Colonic mucosa (tissue), 4 donors: ENCODE measurements at places on chromosomes 3 and 15. TPM values are rescaled to one million over a fixed set of nuclear protein-coding genes. Genes with fewer than 3 reads are reported as not detected.

- no peak for DNase-seq
- H3K36me3 ChIP-seq, result no peaks in the 10 kb centered on the region
- H3K4me1 ChIP-seq, result no peaks in the 10 kb centered on the region
- H3K4me3 ChIP-seq, result no peak overlapping the region
These were observed 208.3 kb upstream of the RBMS3 start for GRCh38 chr3:29072611-29073010.

GRCh38 chr15:42059661-42060476, 34.5 kb downstream of the PLA2G4D start:
- no peaks in the 10 kb centered on the region for H3K27me3 ChIP-seq
- H3K36me3 ChIP-seq, result no peaks in the 10 kb centered on the region
- no peak overlapping the region for H3K4me3 ChIP-seq
- H3K4me1 ChIP-seq, result no peaks in the 10 kb centered on the region

DNA sequence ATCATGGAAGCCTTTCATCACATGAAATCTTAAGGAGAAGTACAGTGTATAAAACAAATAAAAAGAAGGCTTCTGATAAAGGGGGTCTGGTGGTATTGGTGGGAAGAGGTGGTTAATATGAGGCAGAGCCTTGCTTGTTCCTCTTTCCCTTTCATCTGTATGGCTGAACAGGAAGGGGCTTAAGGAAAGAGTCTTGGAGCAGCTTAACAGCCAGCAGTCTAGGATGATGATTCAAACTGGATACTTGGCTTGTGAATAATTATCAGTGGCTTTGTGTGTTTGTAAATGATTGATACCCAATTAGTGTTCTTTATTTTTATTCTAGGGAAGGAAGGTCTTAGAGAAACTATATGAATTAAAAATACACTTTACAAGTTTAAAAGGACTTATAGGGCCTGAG, 29.1 kb upstream of the TCAIM start:
- H3K4me3 ChIP-seq, result no peak overlapping the region
- H3K36me3 ChIP-seq, result no peaks in the 10 kb centered on the region
- no peak overlapping the region for H3K27ac ChIP-seq
- DNase-seq, result no peak

DNA sequence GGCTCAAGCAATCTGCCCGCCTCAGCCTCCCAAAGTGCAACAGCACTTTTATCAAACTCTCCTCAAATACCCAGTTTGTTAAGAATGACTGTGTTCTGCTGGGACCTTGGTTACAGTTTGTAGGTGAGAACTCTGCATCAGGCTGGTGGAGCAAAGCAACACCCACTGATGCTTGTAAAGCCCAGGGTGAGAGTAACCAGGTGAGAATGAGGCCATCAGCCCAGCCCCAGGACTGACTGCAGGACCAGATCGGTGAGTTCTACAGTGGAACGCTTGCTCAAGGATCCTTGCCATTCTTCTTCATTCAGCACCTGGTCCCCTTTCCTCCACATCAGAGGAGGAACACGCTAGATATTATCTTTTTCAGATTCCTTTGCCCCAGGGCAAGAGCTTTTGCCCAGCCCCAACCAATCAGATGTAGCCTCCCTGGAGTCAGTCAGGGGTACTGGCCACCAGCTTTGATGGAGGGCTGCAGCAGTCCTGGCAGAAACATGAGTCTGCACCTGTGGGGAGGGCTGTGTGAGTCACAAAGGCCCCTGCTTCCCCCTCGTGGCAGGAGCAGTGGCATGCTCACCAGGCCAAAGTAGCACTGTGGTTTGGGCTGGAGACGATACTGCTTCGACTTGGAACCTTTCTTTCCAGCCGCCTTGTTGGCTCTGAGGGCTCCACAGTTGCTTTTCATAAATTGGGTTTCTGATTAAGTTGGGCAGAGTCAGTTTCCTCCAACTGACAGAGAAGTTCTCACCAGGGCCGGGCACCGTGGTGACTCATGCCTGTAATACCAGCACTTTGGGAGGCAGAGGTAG, 3.5 kb upstream of the SHISA5 start:
- peak; percentile 44 for DNase-seq
- no peaks in the 10 kb centered on the region for H3K36me3 ChIP-seq
- no peak overlapping the region for H3K4me3 ChIP-seq
- no peaks in the 10 kb centered on the region for H3K4me1 ChIP-seq
- no peaks in the 10 kb centered on the region for H3K27me3 ChIP-seq

DNA sequence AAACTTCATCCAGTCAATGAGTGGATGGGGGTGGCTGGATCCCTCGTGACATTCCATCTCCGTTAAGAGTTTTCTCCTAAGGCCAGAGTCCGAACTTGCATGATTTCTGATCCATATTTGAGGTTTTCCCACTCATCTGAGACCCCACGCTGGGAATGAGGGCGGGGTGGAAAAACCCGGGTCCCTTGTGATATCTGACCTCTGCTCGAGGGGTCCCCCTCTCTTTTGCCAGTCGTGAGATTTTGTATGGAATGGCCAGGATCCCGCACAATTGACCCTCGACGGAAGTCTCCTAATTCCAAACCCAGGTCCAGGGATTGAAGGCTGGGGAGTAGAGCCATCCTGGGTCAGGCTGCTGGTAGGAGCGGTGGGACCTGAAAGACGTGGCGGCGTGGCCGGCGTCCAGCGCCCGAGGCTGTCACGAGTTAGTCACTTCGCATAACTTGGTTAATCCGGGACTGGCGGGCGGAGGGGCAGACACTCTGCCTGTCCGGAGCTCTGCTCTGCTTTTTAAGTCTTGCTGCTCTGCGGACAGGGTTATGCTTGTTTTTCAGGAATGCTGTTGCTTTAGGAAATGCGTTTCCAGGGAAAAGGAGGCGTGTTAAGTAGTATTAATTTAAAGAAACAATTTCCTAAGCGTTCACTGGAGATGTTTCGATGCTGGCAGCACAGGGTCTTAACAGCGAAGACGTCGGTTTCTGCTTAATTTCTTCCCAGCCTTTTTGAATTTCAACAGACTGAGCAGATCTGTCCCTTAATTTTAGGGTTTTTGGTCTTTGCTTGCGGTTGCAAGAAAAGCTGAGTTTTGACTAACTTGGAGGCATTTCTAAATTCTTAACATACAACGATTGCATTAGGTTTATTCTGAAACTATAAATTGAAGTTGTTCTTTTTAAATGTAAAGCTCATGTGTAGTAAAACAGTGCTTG, 69.7 kb upstream of the LRRFIP2 start:
- H3K4me1 ChIP-seq, result peaks cover 4% of the 10 kb centered on the region
- no peaks in the 10 kb centered on the region for H3K36me3 ChIP-seq
- DNase-seq, result peak; percentile 86
- no peaks in the 10 kb centered on the region for H3K27me3 ChIP-seq
- peak overlapping the region; percentile 97 for H3K27ac ChIP-seq

NANOGP8 gene
- total RNA-seq, result not detected

ZPLD1 gene
- not detected for total RNA-seq

TRH gene
- not detected for total RNA-seq
